ENCODE measurements at places on chromosomes 7 and 10. TPM values are rescaled to one million over a fixed set of nuclear protein-coding genes. Genes with fewer than 3 reads are reported as not detected.

EIF5AL1 gene
- 0.10 TPM for total RNA-seq

GRCh38 chr10:109968953-109969759 lies 38.6 kb upstream of the ADD3 start:
- no peak for DNase-seq

DNA sequence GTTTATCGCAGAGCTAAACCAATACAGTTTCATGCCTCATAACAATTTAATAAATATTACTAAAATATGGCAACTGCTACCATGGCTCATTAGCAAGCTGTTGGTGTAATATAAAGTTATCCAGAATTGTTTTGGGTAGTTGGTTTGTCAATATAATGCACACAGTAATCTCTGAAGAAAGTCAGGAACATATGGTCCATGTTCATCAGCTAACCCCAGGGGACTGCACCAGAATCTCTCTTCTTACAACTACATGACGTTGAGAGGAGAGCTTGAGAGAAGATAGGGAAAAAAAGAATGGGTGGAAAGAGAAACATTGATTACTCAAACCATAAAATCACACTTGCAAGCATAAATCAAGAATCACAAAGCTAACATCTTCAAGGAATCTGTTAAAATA lies 333.7 kb downstream of the NRG3 start:
- no peak for DNase-seq

- no peak for DNase-seq
Measured at GRCh38 chr10:10992072-10992471, 25.6 kb upstream of the CELF2 start.

GRCh38 chr10:59000162-59000825 lies 176.1 kb upstream of the PHYHIPL start:
- DNase-seq: no peak

DNA sequence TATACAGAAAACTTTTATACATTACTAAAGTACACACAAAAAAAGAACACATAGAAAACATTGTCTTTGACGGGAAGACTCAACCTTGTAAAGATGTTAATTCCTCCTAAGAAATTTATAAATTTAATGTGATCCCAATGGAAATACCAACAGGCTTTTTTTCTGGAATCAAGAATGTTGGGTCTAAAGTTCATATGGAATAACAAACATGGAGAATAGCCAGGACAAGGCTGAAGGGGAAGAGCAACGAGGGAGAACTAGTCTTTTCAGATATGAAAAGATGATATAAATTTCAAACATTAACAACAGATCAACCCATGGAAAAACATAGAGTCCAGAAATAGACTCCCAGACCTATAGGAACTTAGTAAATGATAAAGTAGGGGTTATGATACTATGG lies 19.8 kb downstream of the HIPK2 start:
- no peak for DNase-seq

DNA sequence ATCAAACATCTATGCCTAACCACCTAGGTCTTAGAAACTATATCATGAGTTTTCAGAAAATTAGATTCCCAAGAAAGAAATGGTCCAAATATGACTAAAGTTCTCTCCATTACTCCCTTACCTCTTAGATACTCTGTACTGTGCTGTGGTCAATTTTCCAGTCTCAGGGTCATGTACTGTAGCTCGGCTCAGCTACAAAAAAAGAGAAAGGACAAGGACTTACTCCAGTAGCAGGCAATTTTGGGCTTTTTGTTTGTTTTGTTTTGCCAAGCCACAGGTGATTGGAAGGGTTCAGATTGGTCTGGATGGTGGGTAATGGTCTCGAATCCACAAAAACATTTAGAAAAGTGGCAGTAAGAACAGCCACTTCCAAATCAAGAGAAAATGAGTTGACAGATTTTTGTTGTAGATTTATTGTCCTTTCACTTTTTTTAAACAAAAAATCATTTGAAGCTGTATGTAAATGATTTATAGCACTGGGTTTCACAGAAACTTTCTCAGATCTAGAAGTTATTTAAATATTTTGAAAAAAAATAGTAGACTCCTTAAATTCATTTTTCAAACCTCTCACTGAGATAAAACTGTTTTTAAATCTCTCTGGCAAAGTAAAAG lies 52.8 kb downstream of the P4HA1 start:
- DNase-seq: no peak

- DNase-seq: peak; percentile 81
Measured at GRCh38 chr7:1818575-1819258, 148.6 kb downstream of the ELFN1 start.

ADAP1 gene
- total RNA-seq: 1.6 TPM

STAM gene
- 23.7 TPM for total RNA-seq

LOXL4 gene
- total RNA-seq: 10.5 TPM

DNA sequence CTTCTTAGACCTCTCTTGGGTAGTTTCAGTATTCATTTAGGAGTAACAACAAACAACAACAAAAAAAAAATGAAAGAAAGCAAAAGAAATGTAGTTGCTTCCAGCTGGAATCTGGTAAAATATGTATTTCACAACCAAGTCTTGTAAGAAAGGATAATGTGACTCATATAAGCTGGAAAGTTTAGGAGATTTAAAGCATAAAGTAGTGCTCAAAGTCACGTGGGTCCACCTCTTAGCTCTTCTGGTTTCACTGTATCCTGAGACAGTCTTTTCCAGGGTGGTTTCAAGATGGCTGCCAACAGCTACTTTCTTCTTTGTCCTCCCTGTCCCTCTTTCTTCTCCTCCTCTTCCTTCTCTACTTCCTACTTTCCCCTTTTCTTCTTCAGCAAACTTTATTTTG lies 69.5 kb upstream of the CDK13 start:
- DNase-seq: no peak

DNA sequence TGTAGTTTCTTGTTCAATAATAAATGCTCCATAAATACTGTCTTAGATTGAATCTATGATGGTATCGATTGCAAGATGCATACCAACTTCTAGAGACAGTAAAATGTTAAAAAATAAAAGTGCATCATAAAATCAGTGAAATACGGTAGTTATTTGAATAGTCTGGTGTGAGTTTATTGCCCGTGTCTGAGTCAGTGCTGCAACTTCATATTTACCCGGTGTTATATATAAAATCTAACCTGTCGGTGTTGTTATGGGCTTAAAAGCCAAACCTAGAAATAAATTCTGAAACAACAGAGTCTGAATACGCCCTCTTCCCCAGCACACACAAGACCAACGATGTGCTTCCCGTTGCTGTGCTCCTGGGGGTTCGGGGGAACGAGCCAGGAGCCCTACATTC lies 16.3 kb downstream of the MACROH2A2 start:
- no peak for DNase-seq

- DNase-seq: peak; percentile 15
Measured at GRCh38 chr7:36600869-36601530, 123.3 kb downstream of the AOAH start.

JCAD gene
- 26.1 TPM for total RNA-seq

ADCYAP1R1 gene
- total RNA-seq: 8.3 TPM

DNA sequence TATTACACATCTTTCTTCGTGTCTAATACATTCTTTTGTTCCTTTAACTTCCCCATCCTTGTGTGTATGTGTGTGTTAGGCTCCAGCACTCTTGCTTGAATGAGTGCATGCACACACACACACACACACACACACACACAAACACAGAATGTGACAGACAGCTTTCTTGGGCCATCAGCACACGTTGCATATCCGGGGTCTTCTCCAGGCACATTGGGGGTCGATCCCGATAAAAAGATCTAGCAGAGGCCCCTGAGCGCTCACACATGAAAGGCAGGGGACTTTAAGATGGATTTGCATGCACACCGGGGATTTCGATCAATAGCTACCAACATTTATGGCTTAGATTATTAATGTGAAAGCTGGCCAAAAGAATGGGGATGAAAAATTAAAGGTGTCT lies 4.5 kb downstream of the SKIDA1 start:
- DNase-seq: no peak

GRCh38 chr10:95539560-95540284 lies 21.4 kb downstream of the SORBS1 start:
- DNase-seq: no peak

YAE1 gene
- total RNA-seq: 21.8 TPM

GPR158 gene
- total RNA-seq: 0.10 TPM

DNA sequence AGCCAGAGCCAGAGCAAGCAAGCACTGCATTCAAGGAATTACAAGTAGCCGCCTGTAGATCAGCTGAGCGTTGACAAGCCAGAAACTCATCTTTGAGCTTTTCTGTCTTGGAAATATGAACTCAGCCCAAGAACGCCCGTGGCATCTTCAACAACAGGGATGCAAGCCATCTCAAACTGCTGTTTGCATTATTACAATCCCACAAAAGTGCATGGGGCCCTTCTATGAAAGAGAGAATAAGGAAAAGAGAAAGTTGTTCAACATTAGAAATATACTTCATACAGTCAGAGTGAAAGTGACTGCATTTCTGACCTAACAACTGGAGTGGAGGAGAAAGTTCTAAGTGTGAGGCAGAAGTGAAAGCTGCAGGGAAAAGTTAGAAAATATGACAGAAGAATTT lies 6.5 kb downstream of the SGCE start:
- DNase-seq: peak; percentile 77

- no peak for DNase-seq
Measured at GRCh38 chr10:118763202-118763988, 8.6 kb upstream of the CACUL1 start.

GRCh38 chr10:17744341-17744861 lies 7.6 kb upstream of the TMEM236 start:
- DNase-seq: peak; percentile 16

TACC2 gene
- total RNA-seq: 128 TPM

GRCh38 chr7:142485617-142486226 lies 227.9 kb upstream of the PRSS58 start:
- DNase-seq: no peak

DNA sequence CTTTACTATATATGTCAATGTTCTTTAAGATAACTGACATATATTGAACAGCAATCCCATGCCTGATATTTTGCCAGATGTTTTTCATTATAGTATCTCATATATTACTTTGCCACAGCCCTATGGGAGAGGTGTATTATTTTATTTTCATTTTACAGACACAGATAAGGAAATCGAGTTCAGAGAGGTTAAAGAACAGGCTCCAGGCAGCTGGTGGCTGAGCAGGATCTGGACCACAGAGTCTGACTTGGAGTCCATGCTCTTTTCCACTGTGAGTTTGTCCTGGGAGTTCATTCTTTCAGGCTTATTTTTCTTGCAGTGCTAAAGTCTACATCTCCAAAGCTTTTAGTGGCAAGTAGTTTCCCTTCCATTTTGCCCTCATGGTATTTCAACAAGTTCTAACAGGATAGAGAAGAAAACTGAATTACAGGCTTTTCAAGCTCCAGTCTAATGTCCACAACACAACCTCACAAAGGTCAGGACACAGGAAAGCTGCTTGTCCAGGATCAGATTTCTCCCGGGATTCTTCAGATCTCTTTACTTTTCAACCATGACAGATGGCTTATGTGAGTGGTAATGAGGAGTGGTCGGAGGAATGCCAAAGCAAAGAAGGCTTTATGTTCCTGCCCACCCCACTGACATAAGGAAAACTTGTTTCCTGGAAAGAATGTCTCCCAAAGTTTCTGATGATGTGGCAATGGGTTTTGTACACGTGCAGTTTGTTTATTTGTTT lies 13.1 kb upstream of the SLC35B4 start:
- no peak for DNase-seq

DNA sequence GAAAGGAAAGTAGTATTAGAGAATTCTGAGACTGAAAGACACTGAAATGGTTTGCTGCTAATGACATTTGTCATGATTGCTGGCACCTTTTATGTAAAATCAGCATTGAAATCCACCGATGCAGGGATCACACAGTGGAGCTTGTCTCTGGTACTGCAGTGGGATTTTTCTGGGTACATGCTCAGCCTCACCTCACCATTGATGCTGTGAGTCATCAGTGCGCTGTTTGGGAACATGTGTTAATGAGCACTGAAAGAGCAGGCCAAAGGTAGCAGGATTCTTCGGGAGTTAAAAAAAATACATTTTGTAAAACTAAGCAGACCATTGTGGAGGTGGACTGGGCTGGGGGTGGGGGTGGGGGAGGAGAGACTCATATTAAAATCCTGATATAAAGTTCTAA lies 174.9 kb downstream of the CREB5 start:
- DNase-seq: no peak

GRCh38 chr7:45215601-45216062 lies 58.0 kb downstream of the RAMP3 start:
- no peak for DNase-seq

- peak; percentile 1 for DNase-seq
Measured at GRCh38 chr7:97002555-97003261, 2.6 kb upstream of the DLX6 start.

BTBD16 gene
- total RNA-seq: 0.41 TPM

DNA sequence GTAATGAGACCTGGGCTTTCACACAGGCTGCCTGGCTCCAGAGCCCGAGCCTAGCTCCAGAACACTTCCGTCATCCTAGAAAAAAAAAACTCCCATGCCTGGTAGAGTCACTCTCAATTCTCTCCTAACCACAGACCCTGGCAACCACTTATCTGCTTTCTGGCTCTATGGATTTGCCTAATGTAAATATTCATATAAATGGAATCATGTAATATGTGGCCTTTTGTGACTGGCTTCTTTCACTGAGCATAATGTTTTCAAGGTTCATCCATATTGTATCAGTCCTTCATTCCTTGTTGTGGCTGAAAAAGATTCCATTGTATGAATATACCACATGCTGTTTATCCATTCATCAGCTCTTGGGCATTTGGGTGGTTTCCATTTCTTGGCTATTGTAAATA lies 167.7 kb upstream of the MKLN1 start:
- DNase-seq: no peak

GALNT17 gene
- 38.0 TPM for total RNA-seq

DNA sequence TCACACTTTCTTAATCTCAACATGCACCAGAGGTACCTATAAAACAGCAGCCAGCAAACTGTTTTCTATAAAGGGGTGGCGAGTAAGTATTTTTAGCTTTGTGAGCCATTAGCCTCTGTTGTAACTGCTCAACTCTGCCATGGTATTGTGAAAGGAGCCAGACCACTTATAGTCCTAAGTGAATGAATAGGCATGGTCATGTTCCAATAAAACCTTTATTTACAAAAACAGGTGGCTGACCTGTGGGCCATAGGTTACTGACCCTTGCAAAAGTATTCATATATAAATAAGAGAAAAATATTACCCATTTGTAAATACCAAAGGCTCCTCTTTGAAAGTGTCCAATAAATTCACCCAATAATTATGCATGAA lies 50.3 kb downstream of the ICA1 start:
- no peak for DNase-seq
